Hair follicle dermal papilla cell (primary cell): ENCODE measurements at places on chromosomes 16 and 17. TPM values are rescaled to one million over a fixed set of nuclear protein-coding genes. Genes with fewer than 3 reads are reported as not detected.

The CMTM2 gene
- total RNA-seq: not detected in 2 replicates

The AMZ2 gene
- total RNA-seq: 75.1 and 77.7 TPM in 2 replicates

The GDPD3 gene
- total RNA-seq: 0.73 and 0.81 TPM in 2 replicates

The LRRC75A gene
- total RNA-seq: 0.12 and 0.32 TPM in 2 replicates

The RAD51C gene
- 11.5 and 11.7 TPM in 2 replicates for total RNA-seq

The MGAT5B gene
- 2.6 and 4.7 TPM in 2 replicates for total RNA-seq
